Stimulated activated CD4-positive, alpha-beta T cell treated with anti-CD3 and anti-CD28 coated beads, TNF-alpha, amount 100 ng/mL, for 24 hours (primary cell): ENCODE measurements at places on chromosomes 6 and 20.

- DNase-seq, result no peak
Measured at GRCh38 chr6:118591897-118592296, 43.8 kb downstream of the PLN start.

GRCh38 chr6:134177236-134177635 is 124.8 kb upstream of the SLC2A12 start:
- no peak for DNase-seq

GRCh38 chr6:41626917-41627316 is 11.4 kb upstream of the MDFI start:
- DNase-seq, result no peak

DNA sequence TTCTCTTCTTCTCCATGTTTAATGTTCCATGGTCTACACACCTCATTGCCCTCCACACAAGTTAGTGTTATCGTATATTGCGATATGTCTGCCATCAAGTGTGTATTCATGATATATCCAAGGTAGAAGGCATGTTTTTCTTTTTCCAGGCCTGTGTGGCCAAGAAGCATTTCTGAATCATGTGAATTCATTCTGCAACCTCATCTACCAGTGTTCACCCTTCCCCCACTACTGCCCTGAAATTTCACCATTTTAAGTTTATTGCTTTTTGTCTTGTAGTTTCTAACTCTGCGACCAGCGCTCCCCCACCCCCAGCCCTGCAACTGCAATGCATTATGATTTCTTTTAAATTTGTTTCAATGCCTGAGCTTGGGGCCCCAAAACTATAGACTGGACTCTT is 618.0 kb upstream of the FLRT3 start:
- DNase-seq, result no peak

DNA sequence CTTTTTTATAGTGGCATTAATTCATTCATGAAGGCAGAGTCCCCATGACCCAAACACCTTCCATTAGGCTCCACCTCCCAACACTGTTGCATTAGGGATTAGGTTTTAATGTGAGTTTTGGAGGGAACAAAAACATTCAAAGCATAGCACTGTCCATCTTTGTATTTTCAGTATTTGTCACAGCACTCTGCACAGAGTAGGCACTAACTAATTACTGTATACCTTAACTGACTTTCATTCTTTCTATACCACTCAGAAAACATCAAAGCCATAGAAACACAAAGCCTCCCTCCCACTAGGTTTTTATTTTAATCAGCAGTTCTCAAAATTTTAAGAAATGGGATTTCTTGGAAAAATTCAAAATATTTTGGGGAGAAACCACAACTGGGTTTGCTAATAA is 21.8 kb upstream of the AHI1 start:
- DNase-seq, result no peak

DNA sequence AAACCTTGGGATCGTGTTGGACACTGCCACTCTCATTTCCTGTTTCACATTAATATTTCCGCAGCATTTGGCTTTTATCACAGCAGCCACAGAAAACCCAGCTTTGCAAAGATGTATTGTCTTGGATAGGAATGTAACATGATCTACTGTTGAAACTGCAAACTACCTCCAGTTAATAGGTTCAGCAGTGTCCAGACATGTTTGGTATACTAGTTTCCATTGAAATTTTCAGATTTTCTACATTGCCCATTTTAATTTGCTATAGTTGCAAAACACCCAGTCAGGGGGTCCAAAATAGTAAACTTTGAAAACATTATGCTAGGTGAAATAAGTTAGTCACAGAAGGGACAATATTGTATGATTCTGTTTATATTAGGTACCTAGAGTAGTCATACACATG is 3.3 kb downstream of the ANKRD6 start:
- no peak for DNase-seq

GRCh38 chr6:33481192-33481591 is 26.8 kb downstream of the ZBTB9 start:
- DNase-seq, result no peak

DNA sequence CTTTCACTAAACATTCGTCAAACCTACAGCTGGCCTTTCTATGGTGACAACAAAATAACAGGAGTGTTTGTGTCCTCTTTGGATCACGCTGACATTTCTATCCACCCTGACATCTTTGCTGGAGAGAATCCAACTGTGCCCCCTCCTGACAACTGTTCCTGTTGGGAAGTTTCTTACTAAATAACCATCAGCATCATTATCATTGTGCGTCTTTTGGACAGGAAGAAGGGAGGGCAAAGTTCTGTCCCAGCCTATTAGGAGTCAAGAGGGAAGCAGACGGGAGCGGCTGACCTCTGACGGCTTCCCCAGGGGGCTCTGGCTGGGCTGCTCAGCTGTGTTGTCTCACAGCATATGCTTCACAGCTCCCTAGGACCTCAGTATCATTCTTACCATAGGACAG is 195.9 kb upstream of the SULF2 start:
- DNase-seq, result no peak

DNA sequence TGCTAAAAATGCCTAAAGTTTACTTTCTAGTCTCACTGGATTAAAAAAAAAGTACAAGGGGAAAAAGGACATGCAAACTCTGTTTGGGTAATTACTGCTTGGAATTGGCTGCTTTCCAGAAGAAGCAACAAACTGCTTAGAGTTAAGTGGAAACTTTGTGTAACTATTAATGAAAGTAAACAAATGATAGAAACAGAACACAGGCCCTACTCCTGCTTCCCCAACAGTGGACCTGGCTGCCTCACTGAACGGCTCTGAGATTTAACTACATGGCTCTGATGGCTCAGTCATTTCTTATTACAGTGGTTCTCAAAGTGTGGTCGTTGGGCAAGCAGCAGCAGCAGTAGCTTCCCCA is 108.5 kb downstream of the MAN1A1 start:
- DNase-seq, result no peak

- no peak for DNase-seq
Measured at GRCh38 chr6:158409451-158409850, 97.2 kb downstream of the TULP4 start.

DNA sequence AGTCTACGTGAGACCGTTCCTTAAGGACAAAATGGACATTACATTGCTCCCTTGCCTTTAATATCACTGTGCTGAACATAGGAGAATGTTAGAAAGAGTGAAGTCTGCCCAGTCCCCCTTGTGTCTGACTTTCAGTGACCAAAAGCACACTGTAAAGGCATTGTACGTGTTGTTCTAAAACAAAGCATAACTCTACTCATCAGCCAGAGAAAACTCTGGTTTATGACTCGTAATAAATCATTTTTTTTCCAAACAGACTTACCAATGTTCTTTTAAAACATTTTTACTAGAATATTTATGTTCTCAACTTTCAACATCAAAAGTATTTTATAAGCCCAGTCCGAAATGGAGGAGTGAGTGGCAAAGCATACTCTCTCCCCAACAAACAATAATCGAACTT is 262.5 kb downstream of the GJA1 start:
- DNase-seq, result no peak

DNA sequence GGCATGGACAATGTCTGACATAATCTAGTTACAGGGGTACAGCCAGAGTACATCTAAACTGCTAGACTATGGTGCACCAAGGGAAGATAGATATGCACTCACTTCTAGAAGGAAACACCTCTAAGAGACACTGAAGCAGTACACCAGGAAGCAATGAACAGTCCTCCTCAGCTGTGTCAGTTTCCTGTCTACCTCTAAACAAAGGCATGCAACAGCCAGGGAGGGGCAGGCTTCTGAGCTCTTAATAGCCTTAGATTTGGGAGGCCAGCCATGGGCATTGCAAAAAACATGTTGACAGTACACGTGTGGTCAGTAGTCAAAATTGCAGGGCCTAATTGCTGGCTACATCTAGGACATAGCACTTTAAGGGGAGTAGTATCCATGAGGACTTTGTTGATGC is 21.4 kb downstream of the CRYBG1 start:
- DNase-seq, result no peak
